ENCODE measurements at places on chromosomes 7 and 10.

DNA sequence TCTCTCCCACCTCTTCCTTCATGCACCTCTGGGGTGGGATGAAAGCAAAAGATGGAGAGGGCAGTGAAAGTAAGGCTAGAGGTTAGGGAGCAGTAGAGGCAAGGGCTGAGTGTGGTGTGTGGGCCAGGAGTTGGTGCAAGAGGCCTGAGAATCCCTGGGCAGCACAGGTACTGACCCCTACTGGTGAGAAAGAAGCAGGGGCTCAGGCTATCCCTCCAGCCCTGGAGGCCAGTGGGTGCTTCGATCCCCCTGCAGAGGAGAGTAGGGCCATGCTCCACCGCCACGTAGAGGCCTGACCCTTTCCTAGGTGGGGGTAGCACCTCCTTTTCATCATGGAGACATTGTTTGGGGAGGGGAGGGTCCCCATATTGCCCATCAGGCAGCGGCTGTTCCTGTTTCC is 9.8 kb downstream of the CDHR1 start:
- DNase-seq, result no peak

- no peak for DNase-seq
These were observed 98.9 kb downstream of the HIP1 start for GRCh38 chr7:75639886-75640190.

DNA sequence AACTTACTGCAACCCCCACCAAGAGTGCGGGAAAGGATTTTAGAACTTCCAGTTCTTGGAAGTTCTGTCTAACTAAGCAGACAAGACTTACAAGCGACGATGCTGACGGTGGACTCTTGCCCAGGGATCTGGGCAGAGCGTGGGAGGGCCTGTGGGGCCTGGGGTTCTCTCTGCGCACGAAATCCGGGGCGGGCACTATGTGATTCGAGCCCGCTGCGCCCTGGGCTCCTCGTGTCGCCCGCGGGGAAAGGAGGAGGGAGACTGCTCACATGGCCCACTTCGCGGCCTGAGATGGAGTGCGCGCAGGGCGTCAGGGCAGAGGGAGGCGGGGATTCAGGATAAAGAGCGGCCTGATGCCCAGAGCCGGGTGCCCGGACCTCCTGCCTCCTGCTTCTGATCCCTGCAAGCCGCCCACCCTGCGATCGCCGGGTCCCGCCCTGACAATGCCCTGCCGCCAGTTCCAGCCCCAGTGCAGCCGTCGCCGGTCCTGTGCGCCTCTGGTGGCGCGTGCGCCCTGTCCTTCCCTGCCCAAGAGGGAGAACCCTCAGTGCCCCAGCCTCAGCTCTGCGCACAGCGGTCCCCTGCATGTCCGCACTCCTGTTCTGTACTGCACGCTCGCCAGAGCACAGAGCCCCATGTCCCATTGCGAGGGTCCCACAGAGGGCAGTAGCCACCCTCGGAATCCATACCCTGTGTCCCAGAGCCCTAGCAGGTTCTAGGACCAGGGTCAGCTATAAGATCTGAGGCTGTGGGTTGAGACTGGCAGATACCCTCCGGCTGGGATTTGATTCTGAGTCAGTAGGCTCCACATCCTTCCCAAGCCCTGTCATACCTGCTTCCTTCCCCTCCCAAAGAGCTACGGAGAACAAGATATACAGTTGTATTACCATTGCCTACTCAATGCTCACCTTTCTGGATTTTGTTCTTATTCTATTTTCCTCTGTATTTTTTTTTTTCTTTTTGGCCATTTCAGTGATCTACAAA is 99.4 kb upstream of the TMEM106B start:
- no peak for DNase-seq

GRCh38 chr10:106799776-106800175 is 364.7 kb downstream of the SORCS1 start:
- no peak for DNase-seq

DNA sequence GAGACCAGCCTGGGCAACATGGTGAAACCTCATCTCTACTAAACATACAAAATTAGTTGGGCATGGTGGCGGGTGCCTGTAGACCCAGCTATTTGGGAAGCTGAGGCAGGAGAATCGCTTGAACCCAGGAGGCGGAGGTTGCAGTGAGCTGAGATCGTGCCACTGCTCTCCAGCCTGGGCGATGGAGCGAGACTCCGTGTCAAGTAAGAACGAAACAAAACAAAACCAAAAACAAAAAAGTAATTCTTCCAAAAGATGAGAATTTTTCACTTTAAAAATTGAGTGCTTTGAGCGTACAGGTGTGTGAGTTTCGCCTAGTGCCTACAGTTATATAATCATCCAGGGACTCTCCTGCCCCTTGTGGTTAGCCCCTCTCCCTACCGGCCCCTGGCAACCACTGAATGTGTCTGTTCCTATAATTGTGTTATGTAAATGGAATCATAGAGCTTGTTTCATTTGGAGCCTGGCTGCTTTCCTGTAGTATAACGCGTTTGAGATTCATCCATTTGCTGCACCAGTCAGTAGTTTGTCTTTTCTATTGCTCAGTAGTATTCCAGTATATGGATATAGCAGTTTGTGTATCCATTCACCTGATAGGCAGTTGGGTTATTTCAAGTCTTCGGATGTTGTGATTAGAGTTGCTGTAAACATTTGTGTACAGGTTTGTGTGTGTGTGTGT is 80.0 kb downstream of the RBM33 start:
- DNase-seq, result no peak

DNA sequence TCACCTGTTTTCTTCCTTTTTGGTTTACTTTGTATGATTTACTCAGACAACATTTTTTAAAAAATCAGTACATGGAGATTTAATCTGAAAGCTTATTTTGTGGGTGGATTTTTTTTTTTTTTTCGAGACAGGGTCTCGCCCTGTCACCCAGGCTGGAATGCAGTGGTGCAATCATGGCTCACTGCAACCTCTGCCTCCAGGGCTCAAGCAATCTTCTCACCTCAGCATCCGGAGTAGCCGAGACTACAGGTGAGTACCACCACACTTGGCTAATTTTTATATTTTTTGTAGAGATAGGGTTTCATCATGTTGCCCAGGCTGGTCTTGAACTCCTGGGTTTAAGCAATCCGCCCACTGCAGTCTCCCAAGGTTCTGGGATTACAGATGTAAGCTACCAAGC is 2.5 kb downstream of the GSTO1 start:
- no peak for DNase-seq
